ENCODE measurements at places on chromosomes 12 and 14.

DNA sequence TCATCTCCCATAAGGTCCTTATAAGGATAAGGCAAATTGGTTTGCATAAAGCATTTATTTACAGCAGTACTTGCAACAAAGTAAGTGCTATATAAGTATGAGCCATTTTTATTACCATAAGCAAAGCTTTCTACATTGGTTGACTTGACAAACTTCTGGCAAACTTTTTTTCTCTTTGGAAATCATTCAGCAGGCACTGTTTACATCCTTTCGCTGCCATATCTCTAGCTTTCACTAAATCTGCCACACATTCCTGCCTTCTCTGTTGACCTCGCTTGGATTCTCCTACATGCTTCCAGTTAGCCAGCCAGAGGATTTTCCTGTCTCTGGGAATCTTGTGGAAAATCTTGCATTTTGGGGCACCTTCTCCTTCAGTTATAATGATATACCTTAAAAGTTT lies 21.8 kb upstream of the HDAC7 start:
- no peak for DNase-seq

- DNase-seq = no peak
Measured at GRCh38 chr12:21987755-21988154, 46.5 kb upstream of the ABCC9 start.

GRCh38 chr14:31692376-31692781 lies 131.2 kb downstream of the NUBPL start:
- DNase-seq = no peak

GRCh38 chr14:62734831-62735230 lies 310.4 kb downstream of the KCNH5 start:
- DNase-seq = no peak

GRCh38 chr12:119868992-119869391 lies 8.1 kb downstream of the CIT start:
- DNase-seq = no peak

DNA sequence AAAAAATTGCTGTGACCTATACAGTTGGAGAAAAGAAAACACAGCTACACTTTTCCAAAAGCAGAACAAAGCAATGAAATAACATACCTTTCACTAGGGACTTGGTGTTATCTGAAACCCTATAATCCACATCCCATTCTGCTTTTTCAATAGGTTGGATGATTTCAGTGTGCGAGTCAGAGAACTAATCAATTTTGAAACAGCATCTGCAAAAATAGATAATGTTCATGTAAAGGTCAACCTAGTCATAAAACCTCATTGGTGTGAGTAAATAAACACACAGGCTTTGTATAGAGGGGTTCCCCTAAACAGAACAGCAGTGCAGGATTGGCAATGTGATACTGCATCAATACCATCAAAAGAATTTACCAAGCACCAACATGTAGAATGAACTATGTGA lies 173.0 kb upstream of the G2E3 start:
- no peak for DNase-seq

GRCh38 chr12:84046859-84047258 lies 865.7 kb downstream of the SLC6A15 start:
- DNase-seq = no peak

DNA sequence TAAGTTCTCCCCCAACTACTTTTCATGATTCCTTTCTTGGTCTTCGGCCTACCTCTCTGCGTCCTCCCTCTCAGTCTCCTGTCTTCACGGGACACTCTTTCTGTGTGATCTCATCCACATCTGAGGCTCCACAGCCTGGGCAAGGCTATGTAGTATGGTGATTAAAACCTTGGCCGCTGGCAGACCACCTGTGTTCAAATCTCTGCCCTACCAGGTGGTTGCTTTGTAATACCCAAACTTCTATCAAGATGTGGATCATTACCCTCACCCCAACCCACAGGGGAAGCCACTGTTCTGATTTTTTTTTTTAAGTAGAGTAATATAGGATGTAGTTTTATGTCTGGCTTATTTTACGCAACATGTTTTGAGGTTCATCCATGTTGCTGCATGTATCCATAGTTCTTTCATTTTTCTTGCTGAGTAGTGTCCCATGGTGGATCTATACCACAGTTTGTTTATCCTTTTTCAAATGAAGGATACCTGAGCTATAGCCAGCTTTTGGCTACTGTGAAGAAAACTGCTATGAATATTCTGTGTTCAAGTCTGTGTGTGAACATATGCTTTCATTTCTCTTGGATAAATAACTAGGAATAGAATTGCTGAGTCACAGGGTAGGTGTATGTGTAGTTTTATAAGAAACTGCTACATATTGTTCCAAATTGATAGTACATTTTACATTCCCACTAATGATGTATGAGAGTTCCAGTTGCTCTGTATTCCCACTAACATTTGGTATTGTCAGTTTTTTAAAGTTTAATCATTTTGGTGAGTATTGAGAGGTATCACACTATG lies 8.3 kb upstream of the STAT6 start:
- DNase-seq = no peak

GRCh38 chr14:65169351-65169750 lies 67.0 kb upstream of the MAX start:
- no peak for DNase-seq

DNA sequence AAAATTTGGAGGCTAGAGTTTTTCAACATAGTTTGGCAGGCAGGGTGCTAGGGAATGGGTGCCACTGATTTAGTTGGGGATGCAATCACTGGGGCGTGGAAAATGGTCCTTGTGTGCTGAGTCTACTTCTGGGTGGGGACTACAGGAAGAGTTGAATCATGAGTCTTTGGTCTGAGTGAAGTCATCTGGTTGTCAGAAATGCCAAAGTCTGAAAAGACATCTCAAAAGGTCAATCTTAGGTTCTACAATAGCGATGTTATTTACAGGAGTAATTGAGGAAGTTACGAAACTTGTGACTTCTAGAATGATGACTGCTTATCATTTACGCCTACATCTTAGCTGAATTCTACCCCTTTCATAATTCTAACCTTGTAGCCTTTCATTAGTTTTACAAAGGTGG lies 209.1 kb downstream of the NUBPL start:
- DNase-seq = no peak

GRCh38 chr12:83784298-83784890 lies 1097.7 kb downstream of the TMTC2 start:
- DNase-seq = no peak

DNA sequence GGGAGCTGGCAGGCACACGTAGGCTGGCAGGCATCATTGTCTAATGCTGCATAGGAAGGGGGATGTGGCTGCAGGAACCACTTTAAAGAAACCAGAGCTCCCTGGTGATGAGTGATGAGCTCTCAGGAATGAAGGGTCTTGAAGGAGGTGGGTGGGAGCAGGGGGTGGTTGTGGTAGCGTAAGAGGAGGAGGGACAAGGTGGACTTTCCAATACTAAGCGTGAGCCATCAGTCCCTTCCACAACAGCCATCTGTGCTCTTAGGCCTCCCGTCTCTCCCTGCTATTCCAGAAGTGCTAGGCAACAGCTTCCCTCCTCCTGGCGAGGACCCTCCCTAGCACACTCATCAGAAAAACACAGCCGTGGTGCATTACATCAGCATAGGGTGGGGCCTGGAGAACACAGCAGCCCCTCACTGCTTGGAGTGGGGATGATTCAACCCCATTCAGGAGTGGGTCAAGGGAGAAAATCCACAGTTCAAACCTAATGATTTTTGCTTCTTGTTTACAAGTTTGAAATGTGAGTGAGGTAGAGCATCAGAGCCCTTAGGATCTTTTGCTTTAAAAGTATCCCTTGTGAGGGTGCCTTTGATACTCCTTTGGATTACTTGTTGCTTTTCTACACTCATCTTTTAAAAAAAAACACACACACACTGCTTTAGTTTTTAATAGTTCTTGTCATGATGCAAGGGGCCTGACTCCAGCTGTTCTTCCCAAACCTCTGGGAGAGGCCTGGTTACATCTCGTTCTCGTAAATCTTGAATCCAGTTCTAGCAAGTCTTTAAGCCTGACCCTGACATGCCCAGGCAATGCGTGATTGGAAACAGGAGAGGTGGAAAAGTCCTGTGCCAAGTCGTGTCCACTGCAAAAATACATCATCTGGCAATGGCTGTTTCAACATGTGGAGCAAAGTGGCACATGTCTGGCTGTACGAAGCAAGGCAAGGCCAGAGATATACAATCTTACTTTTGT lies 356.4 kb upstream of the DDHD1 start:
- no peak for DNase-seq

- DNase-seq = no peak
Measured at GRCh38 chr14:104746071-104746545, 6.8 kb upstream of the SIVA1 start.

- DNase-seq = no peak
Measured at GRCh38 chr12:111448266-111448830, 42.6 kb downstream of the SH2B3 start.
